Fibroblast of the conjunctiva (primary cell): ENCODE measurements at places on chromosomes 12 and 14.

DNA sequence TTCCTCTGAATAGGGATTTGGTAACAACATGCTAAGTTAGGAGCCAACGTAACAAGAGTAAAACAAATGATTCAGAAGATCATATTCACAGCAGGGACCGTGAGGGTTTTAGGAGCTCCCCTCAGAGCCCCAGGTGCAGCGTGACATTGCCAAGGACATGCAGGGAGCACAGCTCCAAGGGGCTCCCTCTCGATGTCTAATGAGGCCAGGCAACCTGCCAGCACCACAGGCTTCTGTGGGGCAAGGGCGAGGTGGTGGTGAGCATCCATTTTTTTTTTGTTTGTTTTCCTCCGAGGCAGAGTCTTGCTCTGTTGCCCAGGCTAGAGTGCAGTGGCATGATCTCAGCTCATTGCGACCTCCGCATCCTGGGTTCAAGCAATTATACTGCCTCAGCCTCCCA, 95.1 kb upstream of the PTPRB start:
- DNase-seq = no peak

GRCh38 chr14:79947440-79948054, 263.8 kb downstream of the DIO2 start:
- DNase-seq = no peak

DNA sequence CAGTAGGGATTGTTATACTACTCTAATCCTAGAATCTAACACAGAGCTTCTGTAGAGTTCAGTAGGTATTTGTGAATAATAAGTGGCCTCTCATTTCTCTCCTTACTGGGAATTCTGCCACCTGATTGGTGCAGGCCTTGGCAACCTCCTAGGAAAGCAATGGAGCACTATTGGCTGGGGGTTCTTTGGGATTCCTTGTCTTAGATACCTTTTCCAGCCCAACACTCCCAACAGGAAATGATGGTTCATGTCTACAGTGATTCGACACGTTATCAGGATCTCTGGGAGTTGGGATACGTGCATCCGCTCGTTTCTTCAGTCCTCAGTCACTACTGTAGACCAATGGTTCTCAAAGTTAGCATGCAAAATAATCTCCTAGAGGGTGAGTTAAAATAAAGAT, 67.4 kb downstream of the ELK3 start:
- no peak for DNase-seq

GRCh38 chr14:94022532-94023411, 3.4 kb upstream of the OTUB2 start:
- no peak for DNase-seq

- DNase-seq = no peak
Measured at GRCh38 chr12:128600886-128601285, 222.9 kb downstream of the SLC15A4 start.

GRCh38 chr12:6729186-6729585, 5.3 kb downstream of the COPS7A start:
- no peak for DNase-seq

GRCh38 chr12:89349814-89350213, 2.5 kb downstream of the DUSP6 start:
- peak; percentile 38 for DNase-seq

- no peak for DNase-seq
Measured at GRCh38 chr12:1977109-1977508, 27.1 kb downstream of the DCP1B start.

DNA sequence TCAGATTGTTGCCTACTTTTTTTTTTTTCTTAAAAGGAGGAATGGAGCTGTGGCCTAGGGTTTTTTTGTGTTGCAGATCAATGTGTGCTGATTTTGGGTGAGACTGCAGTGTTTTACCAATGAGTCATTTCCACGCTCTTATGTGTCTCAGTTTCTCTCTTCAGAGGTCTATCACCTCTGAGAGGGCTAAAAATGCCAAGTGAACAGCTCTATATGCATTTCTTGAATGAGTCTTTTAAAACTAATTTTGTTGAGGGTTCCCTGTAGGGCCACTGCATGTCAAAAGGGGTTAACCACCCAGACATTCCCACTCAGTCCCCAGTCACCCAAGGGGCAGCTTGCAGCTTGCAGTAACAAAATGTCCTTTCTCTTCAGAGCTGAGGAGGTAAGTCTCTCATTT, 24.3 kb upstream of the GLIPR1L2 start:
- DNase-seq = no peak

DNA sequence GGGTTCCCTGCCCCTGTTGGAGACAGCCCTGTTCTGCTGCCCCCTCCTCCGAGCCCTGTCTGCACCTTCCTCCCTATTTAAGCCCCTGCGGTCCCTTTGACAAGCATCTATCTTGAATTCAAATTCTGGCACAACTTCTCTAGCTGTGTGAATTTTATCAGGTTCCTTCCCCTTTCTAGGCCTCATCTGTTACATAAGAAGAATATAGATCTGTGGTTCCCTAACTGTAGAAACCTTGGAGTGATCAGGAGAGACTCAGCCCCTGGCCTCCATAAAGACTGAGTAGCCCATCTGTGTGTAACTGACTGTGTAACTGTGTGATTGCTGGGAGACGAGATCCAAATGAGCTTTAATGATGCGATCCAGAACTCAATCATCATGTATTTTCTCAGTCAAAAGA, 13.0 kb upstream of the RACGAP1 start:
- DNase-seq = no peak

DNA sequence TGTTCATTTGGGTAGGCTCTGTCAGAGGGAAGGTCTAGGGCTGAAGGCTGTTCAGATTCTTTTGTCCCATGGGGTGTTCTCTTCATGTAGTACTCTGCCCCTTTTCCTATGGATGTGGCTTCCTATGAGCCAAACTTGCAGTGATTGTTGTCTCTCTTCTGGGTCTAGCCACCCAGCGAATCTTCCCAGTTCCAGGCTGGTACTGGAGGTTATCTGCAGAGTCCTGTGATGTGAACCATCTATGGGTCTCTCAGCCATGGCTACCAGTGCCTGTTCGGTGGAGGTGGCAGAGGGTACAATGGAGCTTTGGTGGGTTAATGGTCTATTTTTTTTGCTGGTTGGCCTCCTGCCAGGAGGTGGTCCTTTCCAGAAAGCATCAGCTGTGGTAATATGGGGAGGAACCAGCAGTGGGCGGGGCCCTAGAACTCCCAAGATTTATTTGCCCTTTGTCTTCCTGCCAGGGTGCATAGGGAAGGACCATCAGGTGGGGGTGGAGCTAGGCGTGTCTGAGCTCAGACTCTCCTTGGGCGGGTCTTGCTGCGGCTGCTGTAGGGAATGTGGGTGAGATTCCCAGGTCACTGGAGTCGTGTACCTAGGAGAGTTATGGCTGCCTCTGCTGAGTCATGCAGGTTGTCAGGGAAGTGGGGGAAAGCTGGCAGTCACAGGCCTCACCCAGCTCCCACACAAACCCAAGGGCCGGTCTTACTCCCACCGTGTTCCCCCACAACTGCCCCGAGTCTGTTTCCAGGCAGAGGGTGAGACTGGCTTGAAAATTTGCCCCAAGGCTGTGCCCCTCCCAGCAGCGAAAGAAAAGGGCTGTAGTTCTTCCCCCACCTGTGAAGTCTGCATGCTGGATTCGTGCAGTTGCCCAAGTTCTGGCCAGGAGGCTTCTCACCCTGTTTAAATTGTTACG, 17.5 kb downstream of the MTRFR start:
- DNase-seq = no peak

GRCh38 chr14:98819132-98819866, 452.7 kb downstream of the BCL11B start:
- no peak for DNase-seq

DNA sequence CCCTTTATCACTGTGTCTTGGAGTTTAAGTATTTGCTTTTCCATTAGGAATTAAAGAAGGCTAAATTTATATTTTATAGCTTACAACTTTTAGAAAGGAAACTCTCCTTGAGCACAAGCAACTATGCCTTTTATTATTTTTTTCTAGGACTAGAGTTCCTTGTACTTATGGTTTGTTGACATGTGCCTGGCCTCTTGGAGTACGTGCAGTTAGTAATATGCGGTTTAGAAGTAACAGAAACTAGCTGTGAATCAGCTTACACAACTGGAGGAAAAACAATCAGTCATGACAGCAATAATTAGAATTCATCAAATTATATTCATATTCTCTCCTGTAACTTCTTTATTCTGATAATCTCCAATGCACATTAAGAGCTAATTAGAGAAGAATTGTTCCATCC, 428.7 kb downstream of the AEBP2 start:
- DNase-seq = no peak

- no peak for DNase-seq
Measured at GRCh38 chr12:14612898-14613445, 45.3 kb upstream of the PLBD1 start.

- DNase-seq = no peak
Measured at GRCh38 chr12:6262623-6263022, 47.9 kb upstream of the PLEKHG6 start.

- DNase-seq = peak; percentile 42
Measured at GRCh38 chr14:62329427-62329826, 567.2 kb downstream of the SNAPC1 start.

GRCh38 chr14:74824997-74825396, 50.9 kb downstream of the PROX2 start:
- DNase-seq = peak; percentile 61

DNA sequence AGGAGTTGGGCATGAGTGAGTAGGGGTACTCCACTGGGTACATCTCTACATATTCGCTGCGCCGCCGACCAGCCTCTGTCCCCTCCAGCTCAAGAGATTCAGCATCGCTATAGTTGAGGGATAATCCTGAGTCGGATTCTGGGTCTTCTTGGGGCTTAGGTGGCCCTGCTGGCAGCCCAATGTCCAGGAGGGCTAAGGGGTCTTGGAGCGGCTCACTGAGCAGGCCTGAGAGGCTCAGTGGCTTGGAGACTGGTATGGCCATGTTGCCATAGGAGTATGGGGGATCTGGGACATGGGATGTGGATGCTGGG, 7.9 kb downstream of the NFE2 start:
- DNase-seq = no peak

GRCh38 chr14:72758420-72758819, 135.5 kb downstream of the DPF3 start:
- DNase-seq = no peak

DNA sequence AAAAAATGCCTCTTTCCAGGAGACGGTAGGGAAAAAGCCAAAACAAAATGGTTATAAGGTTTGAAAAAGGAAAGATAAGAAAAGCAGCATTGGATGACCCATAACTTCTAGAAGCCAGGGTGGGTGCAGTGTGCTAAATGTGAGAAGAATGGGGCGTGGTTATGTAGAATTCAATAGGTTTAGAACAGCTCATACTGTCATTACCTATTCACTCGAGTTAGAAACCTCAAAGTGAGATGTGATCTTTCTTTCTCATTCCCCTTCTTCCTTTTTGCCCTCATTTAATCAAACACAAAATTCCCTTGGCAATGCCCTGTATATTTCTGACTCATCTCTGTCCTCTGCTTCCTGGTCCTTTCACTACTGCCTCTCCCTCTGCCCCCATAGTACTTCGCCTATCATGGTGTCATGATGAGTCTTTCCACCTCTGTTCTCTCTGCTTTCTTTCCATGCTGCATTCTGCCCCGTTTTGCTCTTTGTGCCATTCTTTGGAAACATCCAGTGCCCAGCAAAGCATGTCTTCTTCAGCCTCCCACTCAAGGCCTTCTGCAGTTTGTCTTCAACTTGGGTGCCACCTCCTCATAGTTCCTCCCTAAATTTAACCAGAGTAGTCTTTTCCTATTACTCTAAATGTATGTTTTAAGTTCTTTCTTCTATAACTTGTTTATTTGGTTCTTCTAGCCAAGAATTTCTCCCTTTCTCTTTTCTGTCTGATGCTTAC, 496.3 kb downstream of the NRXN3 start:
- DNase-seq = no peak

GRCh38 chr12:47302111-47302671, 222.4 kb upstream of the AMIGO2 start:
- no peak for DNase-seq

DNA sequence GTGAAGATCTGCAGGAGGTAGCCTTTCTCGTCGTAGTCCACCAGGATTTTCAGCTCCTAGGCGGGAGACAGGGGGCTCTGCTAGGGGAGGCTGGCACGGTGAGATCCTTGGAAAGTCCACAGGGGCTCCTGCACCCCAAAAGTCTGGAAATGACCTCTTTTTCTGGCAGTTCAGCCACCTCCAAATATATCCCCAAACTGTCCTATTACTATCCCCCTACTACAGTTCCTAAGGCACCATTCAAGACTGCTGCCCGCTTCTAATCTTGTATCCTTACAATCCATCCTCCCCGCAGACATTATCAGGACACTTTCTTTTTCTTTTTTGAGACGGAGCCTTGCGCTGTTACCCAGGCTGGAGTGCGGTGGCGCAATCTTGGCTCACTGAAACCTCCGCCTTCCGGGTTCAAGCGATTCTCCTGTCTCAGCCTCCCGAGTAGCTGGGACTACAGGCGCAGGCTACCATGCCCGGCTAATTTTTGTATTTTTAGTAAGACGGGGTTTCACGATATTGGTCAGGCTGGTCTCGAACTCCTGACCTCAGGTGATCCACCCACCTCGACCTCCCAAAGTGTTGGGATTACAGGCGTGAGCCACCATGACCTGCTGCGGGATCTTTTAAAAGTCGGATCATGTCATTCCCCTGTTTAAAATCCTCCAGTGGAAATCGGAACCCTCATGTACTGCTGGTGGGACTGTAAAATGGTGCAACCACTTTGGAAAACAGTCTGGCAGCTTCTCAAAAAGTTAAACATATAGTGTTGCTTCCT, 18.5 kb downstream of the HPD start:
- DNase-seq = no peak

DNA sequence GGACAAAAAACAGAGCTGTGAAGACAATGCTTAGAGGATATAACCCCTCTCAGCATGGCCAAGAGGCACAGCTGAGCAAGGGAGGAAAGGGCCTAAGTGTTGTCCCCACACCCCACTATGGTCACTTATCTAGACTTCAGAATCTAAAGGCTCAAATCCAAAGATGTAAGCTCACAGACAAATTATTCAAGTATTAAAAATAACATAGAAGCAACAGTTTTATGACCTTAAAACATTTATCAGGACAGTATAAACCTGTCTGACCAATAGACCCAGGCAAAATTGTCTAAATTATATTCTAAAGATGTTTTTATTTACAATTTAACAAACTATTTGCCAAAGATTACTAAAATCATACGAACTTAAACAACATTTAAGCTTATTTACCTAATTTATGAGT, 28.1 kb upstream of the PRICKLE1 start:
- no peak for DNase-seq

DNA sequence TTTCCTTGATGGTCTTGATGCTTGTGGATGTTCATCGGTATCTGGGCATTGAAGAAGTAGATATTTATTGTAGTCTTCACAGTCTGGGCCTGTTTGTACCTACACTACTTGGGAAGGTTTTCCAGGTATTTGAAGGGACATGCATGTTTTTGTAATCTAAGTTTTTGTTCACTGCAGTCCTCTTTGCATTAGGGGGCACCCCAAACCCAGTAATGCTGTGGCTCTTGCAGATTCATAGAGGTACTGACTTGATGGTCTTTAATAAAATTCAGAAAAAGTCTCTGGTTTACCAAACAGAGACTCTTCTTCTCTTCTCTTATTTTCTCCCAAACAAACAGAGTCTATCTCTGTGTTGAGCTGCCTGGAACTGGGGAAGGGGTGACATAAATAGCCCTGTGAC, 150.9 kb upstream of the SLC16A7 start:
- DNase-seq = no peak

GRCh38 chr12:50088577-50089335, 3.6 kb downstream of the SMARCD1 start:
- no peak for DNase-seq
